ENCODE measurements at places on chromosomes 4 and X.

DNA sequence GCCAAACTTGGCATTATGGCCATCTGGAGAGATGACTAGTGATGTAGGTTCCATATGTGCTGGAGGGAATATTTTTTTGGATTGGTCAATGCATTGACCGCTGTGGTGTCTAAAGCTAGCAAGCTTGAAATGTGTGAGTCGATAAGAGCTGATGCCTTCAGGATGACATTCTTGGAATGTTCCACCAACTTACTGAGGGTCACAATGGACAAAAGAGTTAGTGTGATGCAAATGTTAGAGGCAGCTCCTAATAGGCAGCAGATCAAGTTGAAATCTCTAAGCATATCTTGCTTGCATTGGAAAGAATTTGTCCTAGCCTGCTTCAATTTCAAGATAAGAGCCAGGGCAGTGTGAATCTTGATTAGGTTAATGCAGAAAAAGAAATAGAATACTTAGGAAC is 210.4 kb upstream of the AFF2 start:
- no peak for DNase-seq

- DNase-seq, result no peak
Observed at GRCh38 chr4:114593526-114593925, 5.1 kb upstream of the UGT8 start.

- DNase-seq, result peak; percentile 5
Observed at GRCh38 chr4:69167300-69167699, 47.2 kb downstream of the UGT2B11 start.

DNA sequence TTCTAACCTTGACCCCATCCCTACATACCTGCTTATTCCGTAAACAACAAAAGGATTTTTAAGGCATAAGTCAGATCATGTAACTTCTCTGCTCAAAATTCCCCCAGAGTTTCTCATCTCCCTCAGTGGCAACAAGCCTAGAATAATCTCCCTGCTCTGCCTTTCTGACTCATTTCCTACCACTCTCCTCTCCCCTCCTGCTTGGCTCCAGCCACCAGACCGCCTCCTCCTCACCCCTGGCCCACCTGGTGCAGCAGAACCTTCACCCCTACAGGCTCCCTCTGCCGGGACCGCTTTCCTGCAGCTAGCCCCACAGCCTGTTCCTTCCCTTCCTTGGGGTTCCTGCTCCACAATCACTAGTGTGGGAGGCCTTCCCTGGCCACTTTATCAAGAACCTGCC is 32.1 kb downstream of the TSPAN5 start:
- DNase-seq, result no peak

DNA sequence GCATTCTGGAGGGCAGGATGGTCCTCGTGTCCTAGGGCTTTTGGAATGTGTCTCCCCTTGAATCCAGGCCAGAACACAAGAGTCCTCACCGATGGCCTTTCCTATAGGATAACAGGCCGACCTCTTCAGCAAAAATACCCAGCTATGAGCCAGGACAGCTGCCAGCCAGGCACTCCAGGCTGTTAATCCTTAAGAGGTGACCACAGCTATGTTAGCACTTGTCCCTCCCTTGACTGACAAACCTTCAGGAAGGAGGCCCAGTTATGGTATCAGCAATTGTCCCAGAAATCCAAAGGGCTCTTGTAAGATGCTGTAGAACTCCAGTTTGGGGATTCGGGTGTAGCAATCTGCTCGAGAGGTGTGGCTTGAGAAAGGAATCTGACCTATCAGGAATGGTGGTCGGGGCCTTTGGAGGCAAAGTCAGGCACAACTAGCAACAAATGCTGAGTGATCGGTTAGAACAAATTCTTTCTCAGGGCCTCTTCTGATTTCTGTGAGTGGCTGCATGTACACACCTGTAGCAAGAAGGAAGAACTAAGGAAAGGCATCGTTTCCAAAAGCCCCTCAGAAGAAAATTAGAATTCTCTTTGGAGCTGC is 54.6 kb downstream of the PTCHD1 start:
- DNase-seq, result no peak

DNA sequence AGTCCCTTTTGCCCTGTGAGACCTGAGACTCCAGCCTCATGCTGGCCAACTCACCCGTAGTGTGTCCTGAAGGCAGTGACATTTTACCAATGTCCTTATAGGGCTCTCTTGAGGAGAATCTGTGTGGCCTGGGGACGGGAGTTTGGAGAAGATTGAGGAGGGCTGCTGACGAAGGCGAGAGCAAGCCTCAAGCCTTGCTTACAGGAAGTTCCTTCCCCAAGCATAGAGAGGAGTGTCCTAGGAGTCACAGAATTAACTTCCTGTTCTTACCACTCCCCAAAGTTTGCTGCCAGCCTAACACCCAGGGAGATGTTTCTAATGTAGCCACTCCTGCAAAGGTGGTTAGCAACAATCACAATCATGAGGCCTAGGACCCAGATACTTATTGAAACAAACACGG is at the start of gene NXF3:
TSS of gene NXF3 (minus strand) at position 202 of the 400 bp plus-strand sequence. CDS start at position 82, 120 bp downstream.
- DNase-seq, result peak; percentile 87

DNA sequence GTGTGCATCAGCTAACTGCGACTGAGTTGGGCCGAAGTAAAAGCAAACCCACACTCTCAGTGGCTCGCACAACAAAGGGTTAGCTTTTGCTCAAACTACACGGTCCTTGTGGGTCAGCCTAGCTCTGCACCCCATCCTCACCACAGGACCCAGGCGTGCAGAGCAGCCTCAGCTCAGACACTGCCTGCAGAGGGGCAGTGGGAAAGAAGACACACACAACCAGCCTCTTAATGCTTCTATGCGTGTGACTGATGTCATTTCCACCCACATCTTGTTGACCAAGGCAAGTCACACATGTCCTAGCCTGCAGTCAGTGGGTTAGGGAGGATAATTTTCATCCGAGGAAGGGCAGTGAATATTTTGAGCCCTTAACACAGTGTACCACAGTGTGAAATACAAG is 40.5 kb downstream of the HMGB2 start:
- no peak for DNase-seq

- DNase-seq, result no peak
Observed at GRCh38 chr4:114015444-114015899, 36.0 kb upstream of the ARSJ start.

GRCh38 chrX:63932907-63933306 is 147.9 kb upstream of the ARHGEF9 start:
- no peak for DNase-seq

- peak; percentile 7 for DNase-seq
Observed at GRCh38 chrX:8042304-8042703, 115.1 kb upstream of the PNPLA4 start.

DNA sequence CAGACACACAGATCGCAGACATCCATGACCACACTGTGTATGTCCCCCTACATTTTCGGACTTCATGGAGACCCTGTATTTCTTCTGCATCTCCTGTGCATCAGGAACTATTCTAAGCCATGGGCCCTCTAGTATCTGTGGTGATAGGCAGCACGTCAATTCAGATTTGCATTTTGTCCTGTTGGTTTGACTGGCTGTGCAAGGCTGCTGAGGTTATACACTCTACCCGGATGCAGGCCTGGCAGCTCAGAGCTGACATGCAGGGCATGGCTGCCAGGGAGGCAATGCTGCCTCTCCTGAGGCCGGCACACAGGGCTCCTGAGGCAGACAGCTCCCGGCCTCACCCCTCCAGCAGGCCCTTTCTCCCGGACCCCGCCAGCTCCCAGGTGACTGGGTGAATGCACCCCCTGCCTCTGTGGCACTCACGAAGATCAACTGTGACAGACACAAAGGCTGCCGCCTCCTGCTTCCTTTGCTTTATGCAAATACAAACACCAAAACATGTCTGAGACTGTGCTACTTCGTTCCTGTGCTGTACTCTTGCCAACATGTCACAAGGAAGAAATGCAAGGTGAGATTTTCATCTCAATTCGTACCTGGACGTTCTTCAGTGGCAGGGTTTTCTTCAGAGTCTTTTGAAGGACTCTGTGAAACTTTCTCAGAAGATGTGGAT is 51.0 kb downstream of the NSG1 start:
- DNase-seq, result no peak

DNA sequence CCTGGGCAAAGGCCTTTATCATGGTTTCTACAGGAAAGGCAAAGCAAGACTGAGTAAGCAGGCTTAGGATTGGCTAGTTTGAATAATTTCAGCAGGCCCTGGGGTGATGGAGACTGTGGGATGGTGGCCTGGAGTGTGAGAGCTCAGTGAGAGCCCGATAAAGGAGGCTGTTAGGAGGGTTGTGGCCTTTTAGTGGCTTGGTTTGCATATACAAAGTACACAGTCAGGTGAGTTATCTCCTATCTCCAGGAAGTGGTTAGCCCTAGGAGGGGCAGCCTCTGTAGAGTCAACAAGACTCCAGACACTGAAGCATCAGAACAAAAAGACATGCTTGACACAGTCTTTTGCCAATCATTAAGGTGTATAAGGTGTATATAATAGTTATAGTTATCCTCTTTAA is 157.2 kb downstream of the CFAP299 start:
- DNase-seq, result no peak

GRCh38 chr4:61294936-61295335 is 94.8 kb downstream of the ADGRL3 start:
- no peak for DNase-seq

GRCh38 chr4:8534129-8534528 is 46.1 kb upstream of the GPR78 start:
- DNase-seq, result no peak

GRCh38 chrX:72526534-72527508 is 45.8 kb downstream of the HDAC8 start:
- DNase-seq, result peak; percentile 87

DNA sequence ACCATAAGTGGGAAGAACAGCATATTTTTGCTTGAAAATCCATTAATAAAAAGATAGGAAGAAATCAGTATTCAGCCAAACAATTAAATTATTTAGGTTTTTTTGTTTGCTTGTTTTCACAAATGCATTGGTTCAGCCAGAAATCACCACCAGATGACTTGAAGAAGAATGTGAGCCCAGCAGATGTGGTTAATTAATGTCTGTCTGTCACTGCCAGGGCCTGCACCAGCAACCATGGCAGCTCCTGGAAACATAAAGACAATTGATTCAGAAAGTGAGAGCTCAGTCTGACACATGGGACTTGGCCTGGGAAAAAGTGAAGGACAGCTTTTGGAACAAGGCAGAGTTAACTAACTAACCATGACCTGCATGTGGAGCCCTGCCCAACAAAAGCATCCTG is 74.0 kb downstream of the MAOB start:
- no peak for DNase-seq

DNA sequence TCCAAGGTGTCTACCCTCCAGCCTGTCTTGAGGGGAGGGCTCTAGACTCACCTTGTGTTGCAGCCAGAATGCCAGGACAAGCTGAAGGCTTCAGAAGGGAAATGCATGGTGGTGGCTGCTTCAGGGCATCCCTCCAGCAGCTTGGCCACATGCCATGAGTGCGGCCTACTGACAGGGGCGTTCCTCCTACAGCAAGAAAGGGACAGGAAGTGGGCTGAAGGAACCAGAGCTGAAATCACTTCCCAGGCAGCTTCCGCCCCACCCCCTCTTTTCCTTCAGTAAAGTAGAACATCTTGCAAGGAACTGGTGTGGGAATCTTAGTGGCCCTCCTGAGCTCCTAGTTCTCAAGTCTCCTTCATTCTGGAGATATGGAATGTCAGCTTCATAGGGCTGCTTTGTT is 167.5 kb upstream of the DGKK start:
- no peak for DNase-seq

DNA sequence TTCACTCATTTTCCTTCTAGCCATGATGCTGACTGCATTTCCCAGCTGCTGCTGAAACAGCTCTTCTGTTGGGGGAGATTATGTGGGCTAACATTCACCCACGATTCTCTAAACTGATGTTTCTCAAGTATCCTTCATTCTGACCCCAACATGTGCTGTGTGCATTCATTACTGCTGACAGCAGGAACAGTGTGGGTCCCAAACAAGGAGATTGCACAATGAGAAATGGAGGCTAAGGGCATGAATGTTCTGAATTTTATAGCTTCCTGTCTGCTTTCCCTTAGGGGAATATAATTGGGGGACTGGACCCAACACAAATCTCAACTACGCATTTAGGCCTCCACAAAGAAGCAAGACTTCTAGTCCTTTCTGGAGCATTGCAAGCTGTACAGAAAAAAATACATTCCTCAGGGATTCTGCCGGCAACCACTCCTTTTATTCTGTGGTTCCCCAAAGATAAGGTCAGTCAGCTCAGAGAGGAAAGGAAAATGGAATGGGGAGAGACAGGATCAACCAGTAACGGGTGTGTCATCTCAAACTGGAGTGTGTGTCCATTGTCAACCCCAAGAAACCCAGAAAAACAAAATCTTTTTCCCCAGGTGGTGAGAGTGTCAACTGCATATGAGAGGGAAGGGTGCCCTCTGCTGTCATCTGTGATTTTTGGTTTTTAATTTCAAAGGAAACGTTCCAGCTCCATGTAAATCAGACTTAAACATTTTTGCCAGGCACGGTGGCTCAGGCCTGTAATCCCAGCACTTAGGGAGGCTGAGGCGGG is 81.5 kb upstream of the EGFL6 start:
- peak; percentile 78 for DNase-seq

DNA sequence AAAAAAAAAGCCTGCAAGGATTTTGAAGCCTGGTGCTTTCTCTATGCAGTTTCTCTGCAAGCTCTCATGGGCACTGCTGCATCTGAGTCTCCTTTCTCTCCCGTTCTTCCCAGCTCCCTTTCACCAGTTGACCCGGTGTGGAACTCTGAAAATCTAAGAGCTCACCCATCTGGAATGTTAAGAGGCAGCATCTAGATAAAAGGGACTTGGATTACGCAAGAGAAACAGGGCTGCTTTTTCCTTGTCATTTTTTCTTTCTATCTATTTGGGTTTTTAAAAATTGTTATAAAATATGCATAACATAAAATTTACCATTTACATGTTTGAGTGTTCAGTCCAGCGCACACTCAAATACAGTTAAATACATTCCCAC is 95.2 kb upstream of the RPS6KA3 start:
- no peak for DNase-seq

GRCh38 chrX:67604979-67605703 is 61.3 kb downstream of the AR start:
- no peak for DNase-seq

GRCh38 chrX:136497556-136498052 is at the start of gene HTATSF1:
TSS of gene HTATSF1 (plus strand) at chrX:136497592. CDS start at chrX:136497685, 93 bp downstream.
- DNase-seq, result no peak

GRCh38 chrX:23838953-23839352 is 56.0 kb downstream of the SAT1 start:
- DNase-seq, result peak; percentile 32

GRCh38 chrX:104670051-104670450 is 104.1 kb downstream of the IL1RAPL2 start:
- DNase-seq, result no peak

GRCh38 chrX:703866-704265 is 73.3 kb downstream of the SHOX start:
- peak; percentile 42 for DNase-seq

- no peak for DNase-seq
Observed at GRCh38 chr4:118758293-118758692, 73.1 kb downstream of the METTL14 start.

All from NB4 (cell line).